ENCODE measurements at places on chromosomes 7 and 10. TPM values are rescaled to one million over a fixed set of nuclear protein-coding genes. Genes with fewer than 3 reads are reported as not detected.

- peak; percentile 25 for DNase-seq
Observed at GRCh38 chr10:44261710-44262455, 123.0 kb downstream of the CXCL12 start.

GRCh38 chr7:144035385-144035784 is 13.4 kb upstream of the OR2A5 start:
- no peak for DNase-seq

GRCh38 chr10:84291384-84291783 is 37.0 kb upstream of the CCSER2 start:
- DNase-seq: no peak

DNA sequence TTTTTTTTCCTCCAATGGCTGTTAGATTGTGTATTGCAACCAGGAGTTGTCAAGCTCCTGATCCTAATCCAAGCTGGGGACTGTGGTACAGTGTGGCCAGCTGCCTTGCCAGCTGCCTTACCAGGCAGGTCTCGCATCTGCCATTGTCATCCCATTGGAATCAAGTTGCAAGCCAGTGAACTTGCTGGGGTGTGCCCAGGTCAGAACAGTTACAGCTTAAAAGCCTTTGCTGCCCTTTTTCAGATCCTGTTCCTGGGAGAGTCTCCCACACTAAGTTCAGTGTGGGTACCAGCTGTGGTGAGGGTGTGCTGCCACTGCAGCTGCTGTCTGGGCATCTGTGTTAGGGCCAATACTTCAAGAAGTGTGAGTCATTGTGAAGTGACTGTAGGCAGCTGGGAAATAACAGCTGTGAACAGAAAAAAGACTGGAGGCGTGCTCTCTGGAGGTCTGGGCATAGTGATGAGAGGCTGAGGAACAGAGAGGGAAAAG is 72.8 kb downstream of the CCNY start:
- DNase-seq: peak; percentile 39

GRCh38 chr10:92627845-92628480 is 35.0 kb downstream of the KIF11 start:
- DNase-seq: no peak

GRCh38 chr10:112768121-112768520 is 181.9 kb upstream of the TCF7L2 start:
- no peak for DNase-seq

Gene ADCYAP1R1
- total RNA-seq: 0.31 TPM

DNA sequence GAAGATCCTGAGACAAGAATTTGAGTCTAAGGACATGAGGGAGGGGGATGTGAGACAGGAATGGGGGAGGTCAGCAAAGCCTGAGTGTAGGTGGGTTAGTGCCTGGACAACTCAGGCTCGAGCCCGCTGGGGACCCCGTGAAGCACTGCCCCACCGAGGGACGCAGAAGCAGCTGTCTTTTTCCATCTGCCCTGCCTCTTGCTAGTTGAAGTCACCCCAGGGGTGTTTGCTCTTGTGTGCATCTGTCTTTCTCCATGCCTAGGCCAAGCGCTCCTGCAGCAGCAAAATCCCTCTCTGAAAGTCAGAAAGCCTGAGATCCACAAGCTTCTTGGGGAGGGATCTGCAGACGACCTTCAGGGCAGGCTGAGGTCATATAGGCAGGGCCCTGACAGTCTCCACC is 79.0 kb upstream of the CELF2 start:
- no peak for DNase-seq

Gene CDNF
- total RNA-seq: 2.0 TPM

GRCh38 chr7:151275813-151276577 is 27.5 kb upstream of the SMARCD3 start:
- DNase-seq: no peak

- no peak for DNase-seq
Observed at GRCh38 chr10:122252805-122253204, 18.3 kb upstream of the BTBD16 start.

DNA sequence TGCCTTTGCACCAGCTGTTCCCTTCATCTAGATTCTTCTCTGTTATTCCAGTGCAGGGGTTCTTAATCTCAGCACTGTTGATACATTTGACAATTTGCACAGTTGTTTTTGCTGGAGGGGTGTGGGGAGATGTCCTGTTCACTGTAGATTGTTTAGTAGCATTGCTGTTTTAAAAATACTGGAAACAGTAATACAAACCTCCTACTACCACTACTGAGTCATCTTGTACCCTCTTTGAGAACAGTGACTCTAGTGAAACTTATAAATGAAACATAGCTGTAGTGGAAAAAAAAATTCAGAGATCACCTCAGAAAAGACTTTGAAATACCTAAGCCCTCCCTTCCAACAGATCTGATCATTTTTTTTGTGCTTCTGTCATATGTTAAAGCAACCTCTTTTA is 154.8 kb upstream of the TMEM196 start:
- no peak for DNase-seq

Gene CFAP69
- 3.5 TPM for total RNA-seq

- DNase-seq: no peak
Observed at GRCh38 chr7:139396323-139396951, 36.7 kb downstream of the LUC7L2 start.

Gene TBX20
- 0.47 TPM for total RNA-seq

Gene ERVW-1
- total RNA-seq: not detected

GRCh38 chr10:131162211-131162610 is 149.3 kb downstream of the TCERG1L start:
- no peak for DNase-seq

- DNase-seq: no peak
Observed at GRCh38 chr7:89584896-89585295, 569.4 kb upstream of the STEAP1 start.

GRCh38 chr7:45892407-45893035 is 4.2 kb downstream of the IGFBP1 start:
- DNase-seq: no peak

GRCh38 chr7:26856176-26856985 is 8.0 kb downstream of the SKAP2 start:
- no peak for DNase-seq

DNA sequence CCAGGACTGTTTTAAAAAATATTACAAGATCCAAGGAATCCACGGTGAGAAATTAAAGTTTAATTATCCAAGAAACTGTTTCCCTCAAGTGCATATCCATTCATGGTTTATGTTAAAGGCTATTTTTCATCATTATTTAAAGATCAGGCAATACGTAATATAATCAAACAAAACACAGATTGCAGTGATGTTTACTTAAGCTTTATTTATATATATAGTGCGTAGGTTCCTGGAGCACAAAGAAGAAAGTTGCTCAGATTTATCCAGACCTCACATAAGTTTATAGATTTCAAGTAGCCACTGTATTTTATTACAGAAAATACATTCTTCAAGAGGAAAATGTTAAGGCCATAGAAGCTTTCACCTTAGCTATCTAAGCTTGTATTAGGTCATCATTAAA is 210.0 kb upstream of the KLF14 start:
- DNase-seq: no peak

DNA sequence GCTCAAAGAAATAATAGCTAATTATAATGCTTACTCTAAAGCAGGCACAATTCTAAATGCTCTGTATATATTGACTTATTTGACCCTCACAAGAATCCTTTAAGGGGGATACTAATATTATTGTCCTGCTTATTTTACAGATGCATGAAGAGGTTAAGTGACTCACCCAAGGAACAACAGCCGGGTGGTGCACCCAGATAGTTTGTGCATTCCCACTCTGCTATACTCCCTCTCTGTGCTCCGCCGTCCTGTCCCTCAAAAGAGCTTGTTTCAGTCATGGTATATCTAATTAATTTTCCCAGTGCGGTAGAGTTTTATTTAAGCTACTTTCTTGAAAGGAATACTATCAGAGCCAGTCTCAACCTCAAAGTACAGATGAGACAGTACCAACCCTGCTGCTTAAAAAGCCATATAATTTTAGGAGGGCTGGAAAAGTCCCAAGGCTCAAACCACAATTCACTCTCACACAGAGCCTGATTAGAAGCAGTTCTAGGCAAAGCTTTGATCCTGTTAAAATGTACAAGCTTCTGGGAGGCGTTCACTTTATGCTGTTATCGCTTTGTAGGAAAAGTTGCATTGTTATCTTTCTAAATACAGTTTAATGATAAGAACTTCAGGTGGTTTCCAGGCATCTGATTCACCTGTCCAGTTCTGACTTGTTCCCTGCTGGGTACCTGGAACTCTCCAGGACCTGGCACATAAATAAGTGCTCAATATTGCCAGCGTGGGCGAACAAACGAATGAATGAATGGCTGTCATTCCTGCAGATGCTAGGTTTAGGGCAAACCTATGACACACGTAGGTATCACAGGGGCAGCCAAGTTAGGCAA is 261.5 kb upstream of the KLF14 start:
- DNase-seq: peak; percentile 49

DNA sequence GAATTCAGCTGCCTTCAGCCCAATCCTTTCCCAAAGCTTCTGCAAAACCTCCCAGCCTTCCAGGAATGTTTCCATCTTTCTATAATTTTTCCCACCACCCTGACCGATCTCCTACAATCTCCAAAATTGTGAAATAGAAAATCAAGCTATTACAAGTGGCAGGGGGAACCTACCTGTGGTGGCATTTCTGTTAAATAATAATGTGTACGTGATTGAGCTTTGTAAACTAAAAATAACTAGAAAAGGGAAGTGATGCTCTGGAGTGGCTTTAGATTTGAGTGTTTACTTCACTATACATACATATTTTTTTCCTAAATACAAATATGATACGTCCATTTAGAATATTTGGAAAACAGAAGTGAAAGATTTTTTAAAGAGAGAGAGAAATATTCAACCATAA is 593.6 kb downstream of the GRM8 start:
- no peak for DNase-seq

Gene FKBP9
- 136 TPM for total RNA-seq

DNA sequence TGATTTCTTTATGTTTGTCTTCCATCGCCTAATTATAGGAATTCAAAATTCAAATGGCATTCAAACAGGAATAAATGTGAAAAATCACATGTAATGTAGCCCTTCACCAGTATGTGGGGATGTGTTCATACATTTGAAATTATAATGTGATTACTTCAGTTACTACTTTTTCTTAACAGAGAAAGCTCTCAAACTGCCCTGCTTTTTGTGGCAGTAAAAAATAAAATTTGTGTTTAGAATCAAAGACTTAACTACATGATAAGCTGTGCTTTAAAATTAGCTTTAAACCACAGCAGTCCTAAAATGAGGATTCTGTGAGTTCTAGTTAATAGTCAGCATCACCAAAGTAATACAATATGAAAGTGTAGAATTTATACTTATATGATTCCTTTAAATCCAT is 7.8 kb upstream of the HERC4 start:
- DNase-seq: no peak

- DNase-seq: no peak
Observed at GRCh38 chr7:133795068-133795665, 332.0 kb upstream of the LRGUK start.

- no peak for DNase-seq
Observed at GRCh38 chr7:149849174-149849573, 11.0 kb downstream of the ZNF862 start.

Gene KCP
- total RNA-seq: 1.6 TPM

GRCh38 chr7:13508586-13508985 is 480.9 kb downstream of the ETV1 start:
- DNase-seq: no peak

- no peak for DNase-seq
Observed at GRCh38 chr10:88466786-88467185, 116.3 kb downstream of the RNLS start.

Gene IQUB
- not detected for total RNA-seq

- DNase-seq: no peak
Observed at GRCh38 chr7:143422033-143422432, 13.4 kb upstream of the EPHA1 start.

Gene CHRM2
- 7.3 TPM for total RNA-seq

GRCh38 chr7:158705234-158705850 is 738 bp upstream of the NCAPG2 start:
- no peak for DNase-seq

Gene TECPR1
- total RNA-seq: 39.7 TPM

DNA sequence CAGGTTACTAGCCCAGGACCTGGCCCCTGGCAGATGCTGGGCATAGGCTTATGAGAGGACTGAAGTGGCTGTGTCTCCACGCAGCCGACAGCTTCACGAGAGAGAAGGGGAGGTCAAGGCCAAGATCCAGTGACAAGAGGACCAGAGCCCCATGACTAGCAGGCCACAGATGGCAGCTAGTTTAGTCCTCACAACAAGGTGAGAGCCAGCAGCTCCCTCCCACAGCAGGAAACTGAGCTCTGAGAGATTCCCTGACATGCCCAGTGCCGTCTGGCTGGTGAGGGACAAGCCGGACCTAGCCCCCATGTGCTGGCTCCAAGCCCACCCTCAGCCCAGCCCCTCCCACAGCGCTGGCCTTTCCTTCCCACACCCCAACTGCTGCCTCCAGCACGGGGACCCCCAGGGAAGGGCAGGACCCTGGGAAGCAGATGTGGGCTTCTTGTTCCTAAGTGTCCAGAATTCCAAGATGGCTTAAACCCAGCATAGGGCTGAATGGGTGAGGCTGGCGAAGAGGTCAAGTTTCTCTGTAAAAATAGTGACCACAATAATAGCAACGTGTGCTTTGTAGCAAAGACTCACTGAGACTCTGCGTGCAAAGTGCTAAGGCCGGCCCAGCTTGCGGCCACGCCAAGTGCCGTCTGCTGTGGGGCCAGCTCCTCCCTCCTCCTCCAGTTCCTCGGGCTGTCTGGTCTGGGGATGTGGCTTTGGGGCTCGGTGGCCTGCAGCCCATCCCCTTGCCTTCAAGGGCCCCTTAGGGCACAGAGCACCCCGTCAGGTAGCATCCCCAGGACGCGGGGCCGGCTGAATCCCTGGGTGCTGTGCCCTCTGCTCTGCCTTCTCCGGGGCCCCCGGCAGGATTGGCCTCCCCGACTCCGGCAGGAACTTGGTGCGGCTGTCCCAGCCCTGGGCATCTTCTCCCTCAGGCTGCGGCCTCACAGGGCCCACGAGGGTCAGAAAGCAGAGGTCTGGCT is 7.8 kb upstream of the FAM20C start:
- DNase-seq: no peak

DNA sequence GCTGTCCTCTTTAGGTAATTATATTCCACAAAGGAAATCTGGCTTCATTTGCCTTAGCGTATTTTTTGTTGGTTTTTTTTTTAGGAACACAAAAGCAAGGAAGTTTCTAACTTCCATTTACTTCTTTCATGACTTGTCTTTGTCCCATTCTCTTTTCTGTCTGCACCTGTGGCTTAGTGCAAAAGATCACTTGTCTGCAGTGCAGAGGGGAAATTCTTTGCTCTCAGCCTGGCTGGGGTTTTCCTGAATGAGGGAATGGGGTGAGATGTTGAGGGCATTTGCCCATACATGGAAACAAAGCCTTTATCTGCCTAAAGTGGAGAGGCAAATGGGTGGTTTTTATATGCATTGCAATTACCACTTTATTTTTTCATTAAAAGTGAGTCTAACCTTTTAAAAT is 361.1 kb upstream of the IGFBP3 start:
- no peak for DNase-seq

Data from left colon (tissue), 2 donors.